ENCODE measurements at places on chromosomes 3 and 15.

DNA sequence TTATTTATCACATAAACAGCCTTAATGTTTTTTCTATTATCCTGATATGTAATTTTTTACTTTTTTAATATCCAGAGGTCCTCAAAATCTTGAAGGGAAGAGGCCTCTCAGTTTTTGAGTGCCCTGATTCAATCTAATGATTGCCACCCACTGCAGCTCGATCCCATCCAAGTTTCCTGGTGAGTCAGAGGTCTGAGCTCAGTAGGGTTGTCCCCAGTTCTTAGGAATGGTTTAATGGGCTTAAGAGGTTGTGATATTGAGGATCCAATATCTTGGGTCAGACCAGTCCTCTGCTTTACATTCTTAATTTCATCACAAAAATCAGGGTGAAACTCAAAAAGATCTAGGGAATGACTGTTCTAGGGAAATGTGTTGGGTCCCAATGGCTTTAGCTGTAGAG is 238.5 kb downstream of the NSUN3 start:
- DNase-seq, result no peak

DNA sequence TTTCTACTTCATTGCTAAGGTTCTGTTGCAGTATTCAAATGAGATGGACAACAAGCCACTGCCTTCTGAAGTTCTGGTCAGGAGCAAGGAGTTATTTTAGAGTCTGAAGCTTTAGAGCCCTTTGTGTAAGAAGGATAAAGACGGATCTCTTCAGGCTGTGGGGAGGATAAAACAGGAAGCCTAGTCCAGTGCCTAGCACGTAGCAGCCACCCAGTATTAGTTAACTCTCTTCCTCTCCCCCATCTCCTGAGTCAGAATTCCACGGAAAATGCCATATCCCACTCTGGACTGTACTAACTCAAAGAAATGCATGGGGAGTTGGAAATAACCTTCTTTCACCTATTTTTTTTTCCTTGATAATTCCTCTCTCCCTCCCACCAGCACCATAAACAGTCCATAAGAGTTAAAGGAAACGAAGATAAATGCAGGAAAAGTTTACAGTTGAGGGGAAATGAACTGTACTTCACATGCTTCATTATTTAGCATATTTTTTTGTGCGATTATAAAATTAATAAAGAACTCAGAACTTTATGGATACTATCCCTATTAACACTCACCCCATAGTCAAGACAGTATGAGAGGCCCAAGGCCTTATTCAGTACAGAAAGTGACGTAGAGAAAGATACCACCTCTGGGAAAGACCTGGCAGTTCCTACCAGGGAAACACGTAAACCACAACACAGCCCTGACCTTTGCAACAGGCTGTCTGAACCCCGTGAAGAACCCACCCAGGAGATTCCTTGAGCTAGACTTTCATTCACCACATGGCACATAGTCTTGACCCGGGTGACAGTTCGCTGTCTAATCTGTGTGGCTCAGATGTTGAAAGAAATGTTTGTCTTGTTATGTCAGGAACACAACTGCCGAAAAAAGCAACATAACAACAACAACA is 9.2 kb downstream of the IGF2BP2 start:
- no peak for DNase-seq

DNA sequence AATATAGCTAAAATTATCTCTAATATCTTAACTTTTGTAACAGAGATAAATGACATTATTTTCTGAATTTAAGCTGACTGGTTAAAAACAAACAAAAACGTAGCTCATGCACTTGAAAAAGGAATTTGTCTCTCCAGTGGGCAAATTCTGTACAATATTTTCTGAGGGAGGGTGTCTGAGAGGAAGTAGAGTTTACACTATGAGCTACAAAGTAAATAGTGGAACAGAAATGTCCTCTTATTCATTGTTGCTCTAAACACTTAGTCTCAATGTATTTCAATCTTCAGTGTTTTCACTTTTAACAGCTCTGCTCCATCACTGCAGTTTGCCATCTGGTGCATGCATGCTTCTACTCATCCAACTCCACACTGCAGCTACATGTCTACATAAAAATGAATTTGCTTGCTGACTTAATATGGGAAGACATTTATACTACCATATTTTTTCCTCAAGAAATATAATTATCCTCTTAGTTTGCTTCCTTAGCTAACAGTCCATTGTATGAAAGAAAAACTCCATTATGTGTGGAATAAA is 817.4 kb upstream of the LMCD1 start:
- DNase-seq, result peak; percentile 42

GRCh38 chr3:54303517-54304375 is 181.4 kb downstream of the CACNA2D3 start:
- DNase-seq, result no peak

DNA sequence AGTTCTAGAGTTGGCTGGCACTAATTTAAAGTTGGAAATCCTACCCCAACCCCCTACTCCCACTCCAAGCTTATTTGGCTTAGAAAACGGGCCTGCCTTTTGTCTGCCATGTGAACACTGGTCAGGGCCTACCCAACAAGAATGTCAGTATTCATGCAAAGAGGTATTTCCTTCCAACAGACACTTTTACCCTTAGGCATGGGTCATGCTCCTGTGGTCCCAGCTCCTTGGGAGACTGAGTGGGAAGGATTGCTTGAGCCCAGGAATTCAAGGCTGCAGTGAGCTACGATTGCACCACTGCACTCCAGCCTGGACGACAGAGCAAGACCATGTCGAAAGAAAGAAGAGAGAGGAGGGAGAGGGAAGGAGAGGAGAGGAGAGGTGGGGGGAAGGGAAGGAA is 137.5 kb upstream of the LRTM1 start:
- no peak for DNase-seq

DNA sequence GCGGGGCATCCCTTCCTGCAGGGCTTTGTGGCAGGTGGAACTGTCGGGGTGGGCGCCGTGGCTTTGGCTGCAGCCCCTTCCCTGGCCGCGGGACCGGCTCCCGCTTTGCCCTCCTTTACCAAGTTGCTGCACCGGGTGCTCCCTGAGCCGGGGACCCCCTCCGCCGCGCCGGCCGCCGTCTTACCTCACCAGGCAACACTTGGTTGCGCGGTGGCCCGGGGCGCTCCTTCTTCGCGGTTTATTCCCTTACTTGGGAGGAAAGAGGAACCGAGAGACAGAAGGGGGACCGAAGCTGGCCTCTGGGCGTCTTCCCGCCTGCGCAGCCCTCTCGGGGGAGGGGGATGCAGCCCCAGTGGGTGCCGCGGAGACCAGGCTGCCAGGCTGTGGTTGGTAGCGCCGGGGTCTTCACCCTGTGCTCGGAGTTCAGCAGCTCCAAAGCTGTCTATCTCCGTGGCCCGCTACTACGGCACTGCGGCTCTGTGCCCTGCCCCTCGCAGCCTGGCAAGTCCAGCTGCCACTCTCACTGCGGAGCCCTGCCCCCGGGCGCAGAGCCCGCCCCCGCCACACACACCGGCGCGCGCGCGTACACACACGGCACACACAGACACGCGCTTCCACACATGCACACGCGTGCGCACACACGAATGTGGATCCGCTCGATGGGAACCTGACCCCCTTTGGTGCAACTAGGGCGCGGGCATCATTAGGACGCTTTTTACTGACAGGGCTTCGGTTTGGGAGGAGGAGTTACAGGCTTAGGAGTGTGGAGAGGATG is at the start of gene DGKG:
Gene DGKG, minus strand, starts transcription at position 473 of the 775 bp plus-strand sequence. CDS start 41,775 bp downstream, outside the sequence.
- peak; percentile 23 for DNase-seq

GRCh38 chr15:61530769-61531168 is 301.7 kb upstream of the RORA start:
- no peak for DNase-seq

DNA sequence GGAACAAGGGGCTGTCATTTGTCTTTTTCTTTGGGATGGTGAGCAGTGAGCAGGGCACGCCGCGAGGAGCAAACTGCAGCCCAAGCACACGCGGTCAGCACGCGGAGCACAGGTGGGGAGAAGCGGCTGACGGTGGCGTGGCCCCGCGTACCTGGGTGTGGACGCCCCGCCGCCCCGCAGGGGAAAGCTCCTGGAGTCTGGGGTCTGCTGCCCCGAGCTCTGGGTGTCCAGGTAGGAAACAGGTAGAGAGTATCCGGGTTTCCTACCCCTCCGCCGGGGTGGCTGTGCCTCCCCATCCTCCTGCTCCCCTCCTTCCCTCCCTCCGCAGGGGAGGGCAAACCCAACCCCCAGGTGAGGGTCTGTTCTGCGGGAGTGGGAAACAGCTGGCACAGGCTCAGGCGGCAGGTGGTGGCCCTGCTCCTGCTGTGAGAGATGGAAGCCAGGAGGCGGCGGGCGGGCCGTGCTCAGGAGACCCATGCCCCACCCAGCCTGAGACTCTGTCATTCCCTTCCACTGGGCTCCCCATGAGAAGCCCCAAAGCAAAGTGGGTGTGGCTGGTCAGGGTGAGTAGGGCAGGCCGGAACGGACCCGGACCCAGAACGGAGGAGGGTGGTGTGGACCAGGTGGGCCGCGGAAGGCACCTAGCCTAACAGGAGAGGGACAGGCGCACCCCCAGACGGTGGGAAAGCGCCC is 56.9 kb upstream of the CGNL1 start:
- DNase-seq, result no peak

GRCh38 chr3:124303305-124303910 is 311.5 kb upstream of the ROPN1 start:
- DNase-seq, result no peak

- DNase-seq, result no peak
Observed at GRCh38 chr3:124318014-124318413, 326.1 kb upstream of the ROPN1 start.

DNA sequence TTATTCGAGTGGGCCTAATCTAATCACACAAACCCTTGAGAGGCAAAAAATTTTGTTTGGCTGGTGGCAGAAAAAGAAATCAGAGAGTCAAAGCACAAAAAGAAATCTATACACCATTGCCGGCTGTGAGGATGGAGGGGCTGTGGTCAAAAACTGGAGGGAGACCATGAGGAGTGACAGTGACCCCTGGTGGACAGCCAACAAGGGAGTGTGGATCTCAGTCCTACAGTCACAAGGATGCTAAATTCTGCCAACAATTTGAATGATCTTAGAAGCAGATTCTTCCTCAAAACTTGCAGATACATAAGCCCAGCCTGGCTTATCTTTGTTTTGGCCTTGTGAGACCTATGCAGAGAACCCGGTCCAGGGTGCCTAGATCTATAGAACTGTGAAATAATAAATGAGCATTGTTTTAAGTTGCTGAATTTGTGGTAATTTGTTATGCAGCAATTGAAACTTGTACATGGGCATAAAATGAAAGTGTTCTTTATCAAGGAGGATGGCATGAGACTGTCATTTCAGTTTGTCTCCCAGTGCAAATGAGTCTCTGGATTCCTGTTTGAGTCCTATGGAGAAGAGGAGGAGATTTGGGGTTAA is 103.0 kb upstream of the ARHGEF26 start:
- DNase-seq, result no peak

- DNase-seq, result no peak
Observed at GRCh38 chr3:151459358-151459757, 1.5 kb downstream of the IGSF10 start.

DNA sequence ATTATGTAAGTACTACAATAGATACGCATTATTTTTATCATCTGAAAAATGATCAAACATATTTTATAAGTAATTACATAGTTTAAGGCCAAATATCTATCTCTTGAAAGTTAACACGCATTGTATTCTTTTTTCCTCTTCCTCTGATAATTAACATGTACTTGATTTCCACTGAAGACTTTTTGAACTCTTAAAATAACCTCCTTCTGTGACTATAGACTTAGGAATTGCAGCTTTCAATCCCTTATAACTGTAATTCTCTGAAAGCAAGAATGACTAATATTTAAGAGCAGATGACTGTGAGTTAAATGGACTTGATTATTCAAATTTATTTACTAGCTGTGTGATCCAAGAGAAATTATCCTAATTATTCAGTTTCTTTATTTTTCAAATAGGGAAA is 730.6 kb upstream of the NECTIN3 start:
- no peak for DNase-seq
